CD4-positive, alpha-beta memory T cell (primary cell): ENCODE measurements at places on chromosomes 11 and 22. TPM values are rescaled to one million over a fixed set of nuclear protein-coding genes. Genes with fewer than 3 reads are reported as not detected.

GRCh38 chr11:117986981-117987574 is 884 bp downstream of the IL10RA start:
- peaks cover 64% of the 10 kb centered on the region for H3K4me1 ChIP-seq
- peak overlapping the region; percentile 99 for H3K4me3 ChIP-seq
- H3K36me3 ChIP-seq = peaks cover 44% of the 10 kb centered on the region
- DNase-seq = peak; percentile 78
- H3K27me3 ChIP-seq = no peaks in the 10 kb centered on the region

Gene CNGA4
- total RNA-seq = 0.58 TPM

Gene TRIM6
- total RNA-seq = not detected

DNA sequence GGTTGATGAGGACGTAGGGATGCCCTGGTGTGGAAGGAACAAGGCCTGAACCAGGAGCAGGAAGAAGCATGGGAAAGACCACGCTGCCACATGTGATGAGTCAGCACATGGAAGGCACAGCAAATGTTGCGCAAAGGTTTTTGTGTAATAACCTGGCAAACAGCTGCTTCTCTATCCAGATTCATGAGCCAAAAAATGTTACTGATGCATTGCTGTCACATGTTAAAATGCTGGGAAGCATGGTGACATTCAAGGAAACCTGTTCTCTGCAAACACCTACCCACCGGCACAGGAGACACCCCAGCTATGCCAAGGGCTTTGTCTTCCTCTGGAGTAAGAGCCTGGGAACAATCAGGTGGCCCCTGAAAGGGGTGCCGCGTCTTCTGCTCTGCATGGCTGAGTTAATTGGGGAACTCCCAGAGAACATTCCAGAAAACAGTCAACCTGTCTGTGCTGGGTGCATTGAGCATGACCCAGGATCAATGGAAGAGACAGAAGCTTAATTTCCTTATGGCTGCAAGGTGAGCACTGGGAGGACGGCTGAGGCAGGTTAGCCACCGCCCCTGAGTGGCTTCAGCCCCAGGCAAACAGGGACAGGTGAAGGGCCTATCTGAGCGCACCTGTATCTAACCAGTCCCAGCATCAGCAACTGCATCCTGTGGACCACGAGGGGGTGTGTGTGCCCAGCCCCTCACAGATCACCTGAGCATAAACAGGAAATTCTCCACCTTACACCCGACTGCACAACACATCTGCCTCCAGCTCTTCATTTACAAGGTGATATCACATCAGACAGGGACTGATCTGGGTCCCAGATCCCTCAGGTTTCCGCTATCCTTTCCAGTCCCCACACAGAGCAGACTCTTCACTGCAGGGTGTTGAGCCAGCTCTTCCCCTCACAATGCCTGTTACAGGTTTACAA is 108.4 kb downstream of the GGTLC2 start:
- no peak overlapping the region for H3K4me3 ChIP-seq
- H3K36me3 ChIP-seq = no peaks in the 10 kb centered on the region
- peaks cover 40% of the 10 kb centered on the region for H3K4me1 ChIP-seq
- DNase-seq = peak; percentile 57
- H3K27ac ChIP-seq = peak overlapping the region; percentile 30
- no peaks in the 10 kb centered on the region for H3K27me3 ChIP-seq

- H3K4me1 ChIP-seq = peaks cover 13% of the 10 kb centered on the region
- H3K27me3 ChIP-seq = peaks cover 6% of the 10 kb centered on the region
- no peak overlapping the region for H3K4me3 ChIP-seq
- no peak overlapping the region for H3K27ac ChIP-seq
- no peak for DNase-seq
- no peaks in the 10 kb centered on the region for H3K36me3 ChIP-seq
These were observed 13.8 kb downstream of the PHLDB1 start for GRCh38 chr11:118621071-118621783.

Gene TENM4
- total RNA-seq = 0.28 TPM

- H3K4me3 ChIP-seq = peak overlapping the region; percentile 79
- peak overlapping the region; percentile 93 for H3K27ac ChIP-seq
- no peaks in the 10 kb centered on the region for H3K27me3 ChIP-seq
These were observed 886 bp downstream of the PITPNM1 start for GRCh38 chr11:67504005-67504949.

DNA sequence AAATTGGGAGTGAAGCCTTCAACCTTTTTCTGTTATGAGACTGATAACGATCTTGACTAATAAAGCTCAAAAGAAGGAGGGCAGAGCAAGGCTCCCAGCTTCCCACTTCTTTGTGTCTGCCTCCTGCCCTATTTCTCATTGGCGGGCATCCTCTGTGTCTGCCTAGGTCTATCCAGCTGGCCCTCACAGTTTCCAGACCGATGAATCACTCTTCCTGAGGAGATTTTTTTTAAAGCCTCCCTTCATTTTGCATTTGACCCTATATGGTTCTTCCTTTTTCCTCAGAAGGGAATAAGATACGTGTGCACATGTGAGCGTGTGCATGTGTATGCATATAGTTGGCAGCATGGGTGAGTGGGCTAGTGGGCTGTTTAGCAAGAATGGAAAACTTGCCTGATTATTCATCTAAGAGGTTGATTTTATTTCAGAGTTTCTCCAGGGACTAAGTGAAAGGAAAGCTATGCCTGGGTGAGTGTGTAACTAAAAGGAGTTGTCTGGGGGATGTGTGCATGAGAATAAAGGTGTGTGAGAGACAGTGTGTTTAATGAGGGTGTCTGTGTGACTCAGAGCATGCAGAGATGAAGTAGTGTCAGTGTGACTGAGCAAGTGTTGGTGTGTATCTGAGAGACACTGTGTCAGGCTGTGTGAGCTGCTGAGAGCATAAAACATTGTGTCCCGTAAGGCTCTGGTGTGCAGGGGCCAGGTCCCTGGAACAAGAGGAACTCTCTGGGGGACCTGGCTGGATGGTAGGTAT is 12.2 kb downstream of the PHLDB1 start:
- H3K4me3 ChIP-seq = no peak overlapping the region
- no peak overlapping the region for H3K27ac ChIP-seq
- H3K4me1 ChIP-seq = peaks cover 13% of the 10 kb centered on the region
- DNase-seq = no peak
- H3K27me3 ChIP-seq = peaks cover 6% of the 10 kb centered on the region

GRCh38 chr11:45887587-45887986 is 2.1 kb downstream of the MAPK8IP1 start:
- H3K27me3 ChIP-seq = no peaks in the 10 kb centered on the region
- peaks cover 5% of the 10 kb centered on the region for H3K4me1 ChIP-seq
- no peaks in the 10 kb centered on the region for H3K36me3 ChIP-seq
- no peak overlapping the region for H3K4me3 ChIP-seq
- DNase-seq = no peak
- H3K27ac ChIP-seq = no peak overlapping the region

Gene APOA5
- not detected for total RNA-seq
